ENCODE measurements at places on chromosomes 7 and 10.

DNA sequence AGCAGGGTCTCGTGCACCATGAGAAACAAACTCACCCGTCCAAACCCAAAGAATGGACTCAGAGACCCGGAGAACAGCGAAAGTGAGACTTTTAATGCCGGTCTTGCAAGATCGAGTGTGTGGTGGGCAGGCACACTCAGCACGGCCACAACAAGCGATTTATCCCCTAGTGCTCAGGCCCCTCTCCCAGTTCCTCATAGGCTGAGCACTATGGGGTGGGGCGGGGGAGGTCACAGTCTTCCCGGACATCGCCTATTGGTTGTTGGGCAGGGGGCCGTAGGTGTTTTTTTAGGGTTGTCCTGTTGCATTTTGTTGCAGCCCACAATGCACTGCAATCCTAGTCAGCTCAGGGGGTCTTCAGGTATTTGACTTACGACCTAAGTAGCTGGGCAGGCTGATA lies 608.3 kb upstream of the FOXK1 start:
- no peaks in the 10 kb centered on the region for H3K27me3 ChIP-seq
- no peak for DNase-seq
- peaks cover 25% of the 10 kb centered on the region for H3K36me3 ChIP-seq

- H3K27ac ChIP-seq = no peak overlapping the region
- no peaks in the 10 kb centered on the region for H3K4me1 ChIP-seq
- H3K27me3 ChIP-seq = no peaks in the 10 kb centered on the region
- no peaks in the 10 kb centered on the region for H3K36me3 ChIP-seq
- H3K4me3 ChIP-seq = no peak overlapping the region
Measured at GRCh38 chr7:123727071-123727837, 21.5 kb downstream of the WASL start.

- no peaks in the 10 kb centered on the region for H3K27me3 ChIP-seq
- H3K27ac ChIP-seq = no peak overlapping the region
- no peak for DNase-seq
- H3K4me3 ChIP-seq = no peak overlapping the region
- peaks cover 2% of the 10 kb centered on the region for H3K4me1 ChIP-seq
Measured at GRCh38 chr10:78203915-78204818, 170.5 kb downstream of the RPS24 start.

DNA sequence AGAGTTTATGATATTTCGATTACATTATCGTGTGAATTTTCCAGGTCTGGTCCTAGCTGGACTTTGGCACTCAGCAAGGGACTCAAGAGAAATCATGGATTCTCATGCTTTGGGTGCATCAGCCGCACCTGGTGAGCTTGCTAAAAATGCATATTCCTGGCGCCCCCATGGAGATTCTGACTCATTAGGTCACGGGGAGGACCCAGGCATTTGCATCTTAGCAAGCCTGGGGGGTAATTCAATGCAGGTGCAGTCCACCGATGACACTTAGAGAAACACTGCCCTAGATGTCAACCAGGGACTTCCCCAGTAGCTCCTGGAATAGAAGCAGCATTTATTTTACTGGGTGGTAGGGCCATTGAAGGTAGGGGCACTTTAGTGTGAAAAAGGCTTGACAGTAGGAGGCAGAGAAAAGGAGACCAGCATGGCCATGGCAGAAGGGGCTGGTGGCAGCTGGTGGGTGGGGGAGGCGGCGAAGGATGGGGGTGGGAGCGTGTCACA lies 29.9 kb upstream of the PDCD4 start:
- no peaks in the 10 kb centered on the region for H3K27me3 ChIP-seq
- H3K4me3 ChIP-seq = no peak overlapping the region
- H3K27ac ChIP-seq = no peak overlapping the region

DNA sequence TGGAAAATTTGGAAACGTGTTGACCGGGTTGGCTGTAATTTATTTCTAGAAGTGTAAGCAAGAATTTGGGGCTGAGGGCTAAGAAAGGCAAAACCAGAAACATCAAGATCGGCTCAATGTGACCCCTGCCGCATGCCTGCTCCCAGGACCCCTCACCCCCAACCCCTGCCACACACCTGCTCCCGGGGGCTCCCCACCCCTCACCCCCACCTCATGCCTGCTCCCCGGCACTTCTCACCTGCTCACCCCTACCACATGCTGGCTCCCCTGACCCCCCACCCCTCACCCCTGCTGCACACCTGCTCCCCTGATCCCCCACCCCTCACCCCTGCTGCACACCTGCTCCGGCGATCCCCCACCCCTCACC lies 19.0 kb upstream of the CFAP46 start:
- no peaks in the 10 kb centered on the region for H3K36me3 ChIP-seq
- DNase-seq = no peak
- peaks cover 9% of the 10 kb centered on the region for H3K4me1 ChIP-seq
- no peaks in the 10 kb centered on the region for H3K27me3 ChIP-seq
- no peak overlapping the region for H3K27ac ChIP-seq
- no peak overlapping the region for H3K4me3 ChIP-seq

- no peaks in the 10 kb centered on the region for H3K36me3 ChIP-seq
- no peak overlapping the region for H3K27ac ChIP-seq
Measured at GRCh38 chr10:22805304-22805703, 90.9 kb upstream of the PIP4K2A start.

- H3K4me1 ChIP-seq = no peaks in the 10 kb centered on the region
- H3K4me3 ChIP-seq = no peak overlapping the region
- H3K36me3 ChIP-seq = no peaks in the 10 kb centered on the region
- no peak overlapping the region for H3K27ac ChIP-seq
Measured at GRCh38 chr7:65438598-65438997, 64.9 kb downstream of the ZNF92 start.

GRCh38 chr7:82950436-82950835 lies 212.2 kb downstream of the PCLO start:
- no peak overlapping the region for H3K4me3 ChIP-seq
- H3K36me3 ChIP-seq = no peaks in the 10 kb centered on the region
- no peak for DNase-seq

- H3K4me1 ChIP-seq = peaks cover 6% of the 10 kb centered on the region
- H3K36me3 ChIP-seq = no peaks in the 10 kb centered on the region
- H3K27ac ChIP-seq = no peak overlapping the region
- DNase-seq = peak; percentile 10
Measured at GRCh38 chr7:31776616-31777015, 89.6 kb downstream of the PPP1R17 start.

GRCh38 chr7:9240001-9240400 lies 806.6 kb downstream of the NXPH1 start:
- H3K27ac ChIP-seq = no peak overlapping the region
- no peaks in the 10 kb centered on the region for H3K27me3 ChIP-seq
- H3K4me3 ChIP-seq = no peak overlapping the region

DNA sequence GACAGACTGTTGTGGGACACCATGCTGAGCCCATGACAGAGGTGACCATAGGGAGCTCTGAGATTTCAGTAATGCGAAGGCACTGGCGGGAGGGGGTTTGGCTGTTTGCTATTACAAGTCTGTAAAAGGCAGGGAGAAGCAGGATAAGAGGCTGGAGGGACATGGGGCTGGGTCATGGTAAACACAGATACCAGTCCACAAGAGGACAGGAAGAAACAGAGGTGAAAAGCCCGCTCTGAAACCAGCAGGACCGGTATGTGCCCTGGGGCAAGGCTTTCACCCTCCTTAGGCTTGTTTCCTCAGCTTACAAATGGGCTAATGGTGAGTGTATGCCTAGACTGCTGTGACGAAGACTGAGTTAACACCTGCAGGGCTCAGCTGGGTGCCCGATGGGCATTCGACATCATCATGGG lies 34.1 kb downstream of the ANXA11 start:
- H3K27me3 ChIP-seq = no peaks in the 10 kb centered on the region
- H3K27ac ChIP-seq = peak overlapping the region; percentile 67
- DNase-seq = peak; percentile 99
- H3K4me1 ChIP-seq = peaks cover 26% of the 10 kb centered on the region

- no peaks in the 10 kb centered on the region for H3K36me3 ChIP-seq
- no peak for DNase-seq
- H3K4me1 ChIP-seq = no peaks in the 10 kb centered on the region
- no peak overlapping the region for H3K27ac ChIP-seq
- H3K27me3 ChIP-seq = no peaks in the 10 kb centered on the region
Measured at GRCh38 chr7:26143298-26144048, 8.5 kb upstream of the NFE2L3 start.

Measured in trophoblast cell (in vitro differentiated cells and primary cell).